ENCODE measurements at places on chromosomes 4 and X.

DNA sequence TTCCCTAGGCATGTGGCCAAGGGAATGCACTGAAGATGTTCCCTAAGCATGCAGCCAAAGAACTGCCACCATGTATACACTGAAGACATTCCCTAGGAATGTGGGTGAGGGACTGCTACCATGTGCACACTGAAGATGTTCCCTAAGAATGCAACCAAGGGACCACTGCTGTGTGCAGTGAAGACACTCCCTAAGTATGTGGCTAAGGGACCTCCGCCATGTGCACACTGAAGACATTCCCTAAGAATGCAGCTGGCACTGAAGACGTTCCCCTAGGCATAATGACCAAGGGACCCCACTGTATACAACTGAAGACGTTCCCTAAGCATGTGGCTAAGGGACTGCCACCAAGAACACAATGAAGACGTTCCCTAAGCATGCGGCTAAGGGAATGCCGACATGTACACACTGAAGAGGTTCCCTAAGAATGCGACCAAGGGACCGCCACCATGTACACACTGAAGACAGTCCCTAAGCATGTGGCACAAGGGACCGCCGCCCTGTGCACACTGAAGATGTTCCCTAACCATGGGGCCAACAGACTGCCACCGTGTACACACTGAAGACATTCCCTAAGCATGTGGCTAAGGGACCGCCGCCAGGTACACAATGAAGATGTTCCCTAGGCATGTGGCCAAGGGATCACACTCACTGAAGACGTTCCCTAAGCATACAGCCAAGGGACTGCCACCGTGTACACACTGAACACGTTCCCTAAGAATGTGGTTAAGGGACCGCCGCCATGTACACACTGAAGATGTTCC is 25.6 kb downstream of the DHRSX start:
- no peak for DNase-seq

DNA sequence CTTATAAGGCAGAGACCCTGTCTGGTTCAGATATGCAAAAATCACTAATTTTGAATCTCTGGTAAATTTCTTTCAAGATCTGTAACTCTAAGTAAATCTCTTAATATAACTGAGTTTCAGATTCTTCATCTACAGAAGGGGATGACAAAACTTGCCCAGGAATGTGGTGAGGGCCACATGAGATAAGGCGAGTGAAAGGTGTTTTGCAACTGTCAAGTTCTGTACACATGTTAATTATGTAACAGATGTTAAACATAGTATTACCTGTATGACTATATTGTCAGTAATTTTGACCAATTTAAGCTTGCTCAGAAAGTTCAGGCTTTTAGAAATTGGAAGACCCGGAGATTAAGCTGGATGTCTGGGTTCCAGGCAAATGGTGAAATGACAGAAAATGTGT is 549 bp upstream of the GLRB start:
- DNase-seq, result no peak

DNA sequence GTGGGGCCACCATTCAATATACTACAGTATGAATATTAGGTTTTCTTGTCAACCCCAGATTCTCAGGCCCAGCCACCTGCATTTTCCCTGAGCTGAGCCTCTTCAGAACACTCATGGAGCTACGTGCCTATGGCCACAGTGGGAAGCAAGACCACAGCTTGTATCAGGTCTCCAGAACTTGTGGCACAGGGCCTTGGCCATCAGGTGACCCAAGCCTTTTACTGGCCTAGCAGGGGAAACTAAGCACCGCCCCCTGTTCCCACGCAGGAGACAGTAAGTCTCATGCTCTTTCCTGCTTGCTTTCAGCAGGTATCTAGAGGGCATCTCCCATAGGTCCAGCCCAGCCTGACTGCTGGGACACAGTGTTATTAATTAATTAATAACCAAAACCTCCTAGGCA is 138.4 kb upstream of the MAMLD1 start:
- DNase-seq, result no peak

- DNase-seq, result no peak
These were observed at the start of gene CXCL8 for GRCh38 chr4:73740353-73740778. Gene CXCL8, plus strand, starts transcription at chr4:73740569. Its CDS starts 90 bp downstream, at chr4:73740659.

GRCh38 chrX:71872542-71873458 is 37.8 kb upstream of the NHSL2 start:
- DNase-seq, result no peak

- DNase-seq, result no peak
These were observed 51.7 kb downstream of the REELD1 start for GRCh38 chr4:146265950-146266490.

DNA sequence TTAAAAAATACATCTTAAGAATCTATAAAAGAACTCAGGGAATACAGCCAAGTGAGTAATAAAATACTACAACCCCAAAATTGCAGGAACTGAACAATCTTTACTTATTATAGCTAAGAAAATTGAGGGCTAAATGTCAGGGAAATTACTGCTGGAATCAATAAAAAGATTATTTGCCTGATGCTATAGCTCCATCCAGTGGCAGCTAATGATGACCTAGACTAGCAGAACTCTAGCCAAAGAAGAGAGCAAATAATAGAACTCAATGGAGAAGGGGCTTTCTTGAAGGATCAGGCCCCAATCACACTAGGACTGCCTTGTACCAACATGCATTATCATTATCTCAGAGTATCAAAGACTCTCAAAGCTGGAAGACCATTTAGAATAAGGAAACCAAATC is 85.0 kb upstream of the FAM241A start:
- DNase-seq, result no peak

- no peak for DNase-seq
These were observed 13.4 kb downstream of the ARHGEF6 start for GRCh38 chrX:136767104-136767941.

DNA sequence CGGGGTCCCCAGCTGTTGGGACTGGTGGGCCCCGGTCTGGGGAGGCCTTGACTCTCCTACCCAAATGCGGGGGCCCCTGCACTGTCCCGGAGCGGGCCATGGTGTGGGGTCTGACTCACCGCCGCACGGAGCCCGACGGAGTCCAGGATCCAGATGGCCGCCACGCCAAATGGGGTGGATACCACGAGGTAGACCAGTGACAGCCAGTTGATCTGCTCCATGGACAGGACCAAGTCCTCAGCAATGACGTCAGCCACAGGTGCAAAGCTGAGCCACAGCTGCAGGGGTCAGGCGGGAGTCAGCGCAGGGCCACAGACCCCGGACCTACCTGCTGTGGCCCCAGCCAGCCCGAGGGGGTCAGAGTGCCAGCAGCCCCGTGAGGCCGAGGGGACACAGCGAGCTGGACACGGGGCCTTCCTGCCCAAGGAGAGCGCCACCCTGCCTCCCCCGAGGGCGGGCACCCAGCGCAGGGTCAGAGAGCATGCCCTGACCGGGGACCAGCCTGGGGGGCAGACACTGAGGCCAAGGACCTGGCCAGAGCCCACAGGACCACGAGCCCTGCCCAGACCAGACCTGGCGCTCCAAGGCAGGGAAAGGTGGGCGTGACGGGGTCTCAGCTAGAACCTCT is 2.4 kb downstream of the SLC49A3 start:
- DNase-seq, result no peak

GRCh38 chr4:7206385-7206784 is 14.0 kb downstream of the SORCS2 start:
- no peak for DNase-seq

DNA sequence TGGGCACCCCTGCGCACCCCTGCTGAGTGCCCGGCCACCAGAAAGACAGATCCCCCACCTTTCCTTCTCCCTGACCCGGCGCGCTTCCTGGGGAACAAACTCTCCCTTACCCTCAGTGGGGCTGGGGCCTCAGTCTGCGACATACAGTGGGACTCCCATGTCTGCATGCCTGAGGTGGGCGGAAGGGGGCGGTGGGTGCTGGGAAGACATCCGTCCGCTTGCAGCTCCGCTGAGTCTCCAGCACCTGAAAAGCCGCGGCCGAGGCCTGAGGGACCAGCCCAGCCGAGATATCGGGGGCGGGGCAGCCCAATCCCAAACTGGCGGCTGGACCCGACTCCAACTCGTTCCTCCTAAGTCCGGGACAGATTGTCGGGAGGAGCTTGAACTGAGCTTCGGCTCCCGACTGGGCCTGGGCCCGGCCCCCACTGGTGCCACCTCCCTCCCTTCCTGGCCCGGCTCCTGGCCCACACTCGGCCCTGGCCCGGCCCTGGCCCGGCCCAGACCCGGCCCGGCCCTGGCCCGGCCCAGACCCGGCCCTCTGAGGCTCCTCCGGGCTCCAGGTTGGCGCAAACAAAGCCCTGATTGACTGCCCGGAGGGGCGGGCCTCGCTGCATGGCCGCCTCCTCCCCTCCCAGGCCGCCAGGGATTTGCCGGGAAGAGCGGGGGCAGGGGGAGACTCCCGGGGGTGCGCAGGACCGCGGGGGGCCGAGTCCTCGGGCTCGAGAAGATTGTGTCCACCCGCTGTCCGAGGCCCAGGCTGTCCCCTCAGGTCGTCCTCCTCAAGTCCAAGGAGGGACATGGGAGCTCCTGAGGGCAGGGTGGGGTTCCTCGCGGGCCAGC is 877 bp upstream of the SLC16A2 start:
- DNase-seq, result no peak

DNA sequence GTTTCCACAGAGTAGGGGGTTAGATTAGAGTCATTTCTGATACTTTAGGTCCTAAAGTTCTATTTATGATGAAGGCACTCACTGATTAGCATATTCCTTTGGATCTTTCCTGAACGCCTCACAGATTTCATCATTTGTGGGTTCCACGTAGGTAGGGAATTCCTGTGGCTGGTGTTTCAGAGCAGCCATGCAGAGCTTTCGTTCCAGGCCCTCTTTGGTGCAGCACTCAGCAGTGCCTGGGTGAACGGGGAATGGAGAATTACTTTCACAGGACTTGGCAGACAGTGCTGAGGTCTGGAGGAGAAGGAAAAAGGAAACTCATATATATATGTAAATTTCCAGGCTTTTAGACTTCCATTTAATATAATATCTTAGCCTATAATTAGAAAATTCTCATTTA is 18.5 kb downstream of the GC start:
- DNase-seq, result no peak

GRCh38 chr4:100872811-100873210 is 355.0 kb upstream of the EMCN start:
- no peak for DNase-seq

DNA sequence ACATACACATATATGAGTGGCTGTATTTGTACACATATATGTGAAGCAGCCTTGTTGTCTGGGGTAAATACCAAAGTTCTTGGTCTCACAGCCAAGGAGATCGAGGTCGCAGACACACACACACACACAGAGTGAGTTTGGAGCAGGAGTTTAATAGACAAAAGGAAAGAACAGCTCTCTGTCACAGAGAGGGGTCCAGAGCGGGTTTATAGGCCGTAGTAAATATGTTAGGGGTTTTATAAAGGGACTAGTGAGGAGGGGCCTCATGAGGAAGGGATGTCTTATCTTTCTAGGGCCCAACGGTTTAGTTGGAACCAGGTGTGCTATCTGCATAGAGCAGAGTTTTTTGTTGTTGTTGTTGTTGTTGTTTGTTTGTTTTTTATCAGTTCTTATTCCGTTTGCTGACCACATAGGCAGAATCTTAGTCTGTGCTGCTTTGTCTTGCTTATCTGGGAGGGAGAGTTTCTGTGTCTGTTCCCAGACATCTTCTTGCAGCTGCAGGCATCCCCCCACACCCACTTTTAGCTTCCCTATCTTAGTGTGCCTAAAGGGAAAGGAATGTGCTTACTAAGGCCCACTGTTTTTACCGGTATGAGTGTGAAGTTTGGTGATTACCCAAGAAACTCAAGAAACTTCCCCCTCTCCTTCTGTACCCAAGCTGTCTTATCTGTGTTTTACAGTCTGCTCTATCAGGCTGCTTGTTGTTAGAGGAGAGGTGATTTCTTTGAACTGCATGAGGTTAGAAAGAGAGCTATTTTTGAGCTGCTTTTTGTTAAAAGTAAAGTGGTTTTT is 91.9 kb downstream of the TENT5D start:
- DNase-seq, result no peak

- no peak for DNase-seq
These were observed 133.5 kb downstream of the FAM47B start for GRCh38 chrX:35076061-35076460.
